ENCODE measurements at places on chromosomes 12 and 14.

DNA sequence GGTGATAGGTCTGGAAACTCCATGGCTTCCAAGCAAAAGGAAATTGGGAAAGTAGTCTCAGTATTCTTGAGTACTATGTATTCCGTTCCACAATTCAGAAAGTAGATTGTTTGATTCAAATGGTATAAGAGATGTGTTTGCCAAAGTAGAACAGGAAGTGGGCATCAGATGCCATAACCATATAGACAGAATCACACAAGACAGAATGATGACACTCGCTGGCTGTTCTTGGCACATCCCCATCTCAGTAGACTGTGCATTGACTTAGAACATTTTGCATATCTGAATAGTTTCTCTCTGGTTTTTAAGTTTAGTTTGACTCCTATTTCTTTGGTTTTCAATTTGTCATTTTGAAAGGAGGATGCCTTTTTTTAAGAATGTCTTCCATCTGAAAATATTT, 221.1 kb upstream of the RGS6 start:
- DNase-seq, result no peak

- no peak for DNase-seq
Measured at GRCh38 chr14:26400373-26400772, 197.5 kb downstream of the NOVA1 start.

- no peak for DNase-seq
Measured at GRCh38 chr14:102764220-102764671, 13.0 kb upstream of the TRAF3 start.

DNA sequence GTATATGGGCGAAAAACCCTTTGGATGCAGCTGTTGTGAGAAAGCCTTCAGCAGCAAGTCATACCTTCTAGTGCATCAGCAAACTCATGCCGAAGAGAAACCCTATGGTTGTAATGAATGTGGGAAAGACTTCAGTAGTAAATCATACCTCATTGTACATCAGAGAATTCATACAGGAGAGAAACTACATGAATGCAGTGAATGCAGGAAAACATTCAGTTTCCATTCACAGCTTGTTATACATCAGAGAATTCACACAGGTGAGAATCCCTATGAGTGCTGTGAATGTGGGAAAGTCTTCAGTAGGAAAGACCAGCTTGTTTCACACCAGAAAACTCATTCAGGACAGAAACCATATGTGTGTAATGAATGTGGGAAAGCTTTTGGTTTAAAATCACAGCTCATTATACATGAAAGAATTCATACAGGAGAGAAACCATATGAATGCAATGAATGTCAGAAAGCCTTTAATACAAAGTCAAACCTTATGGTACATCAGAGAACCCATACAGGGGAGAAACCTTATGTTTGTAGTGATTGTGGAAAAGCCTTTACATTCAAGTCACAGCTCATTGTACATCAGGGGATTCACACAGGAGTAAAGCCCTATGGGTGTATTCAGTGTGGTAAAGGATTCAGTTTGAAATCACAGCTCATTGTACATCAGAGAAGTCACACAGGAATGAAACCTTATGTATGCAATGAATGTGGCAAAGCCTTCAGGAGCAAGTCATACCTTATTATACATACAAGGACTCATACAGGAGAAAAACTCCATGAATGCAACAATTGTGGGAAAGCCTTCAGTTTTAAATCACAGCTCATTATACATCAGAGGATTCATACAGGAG, 21.4 kb downstream of the ZNF268 start:
- no peak for DNase-seq

DNA sequence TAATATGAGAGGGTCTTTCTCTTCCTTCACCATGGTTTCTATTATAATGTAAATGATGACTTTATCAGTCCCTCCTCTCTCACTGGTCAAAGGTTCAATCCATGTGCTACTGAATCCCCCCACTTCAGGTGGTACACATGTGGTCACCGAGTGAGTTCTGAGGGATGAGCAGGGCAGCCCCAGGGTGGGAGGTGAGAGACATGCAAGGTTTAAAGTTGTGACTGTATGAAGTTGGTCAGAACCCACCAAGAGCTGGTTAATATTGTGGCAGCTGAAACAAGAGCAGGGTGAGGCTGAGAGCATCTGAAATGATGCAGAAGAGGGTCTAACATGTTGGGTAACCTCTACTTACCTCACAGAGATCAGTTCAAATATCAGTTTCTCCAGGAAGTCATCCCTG, 444.7 kb upstream of the FBXO33 start:
- no peak for DNase-seq

DNA sequence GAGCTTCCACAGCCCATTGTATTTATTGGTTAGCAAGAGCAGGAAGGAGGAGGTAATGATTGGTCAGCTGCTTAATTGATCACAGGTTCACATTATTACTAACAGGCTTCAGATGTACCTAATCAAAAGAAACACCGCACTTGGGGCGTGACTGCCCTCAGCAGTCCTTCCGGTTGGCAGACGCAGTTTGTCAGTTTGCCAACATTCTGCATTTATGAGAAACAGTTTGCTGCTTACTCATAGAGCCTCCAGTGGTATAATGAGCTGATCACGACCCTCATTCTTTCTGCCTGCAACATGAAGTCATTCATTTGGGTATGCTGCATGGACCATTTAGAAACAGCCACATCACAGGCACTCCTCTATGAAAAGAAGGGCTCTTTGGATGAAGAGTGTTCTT, 42.5 kb upstream of the PPM1H start:
- no peak for DNase-seq

DNA sequence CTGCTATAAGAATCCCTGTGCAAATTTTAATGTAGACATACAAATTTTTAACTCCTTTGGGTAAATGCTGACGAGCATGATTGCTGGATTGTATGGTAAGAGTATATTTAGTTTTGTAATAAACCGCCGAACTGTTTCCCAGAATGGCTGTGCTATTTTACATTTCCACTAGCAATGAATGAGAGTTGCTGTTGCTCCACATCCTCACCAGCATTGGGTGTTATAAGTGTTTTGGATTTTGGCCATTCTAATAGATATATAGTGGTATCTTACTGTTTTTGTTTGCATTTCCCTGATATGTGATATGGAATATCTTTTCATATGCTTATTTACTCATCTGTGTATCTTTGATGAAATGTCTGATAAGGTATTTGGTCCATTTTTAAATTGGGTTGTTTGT, 23.7 kb downstream of the ETNK1 start:
- no peak for DNase-seq

GRCh38 chr14:53399057-53399456, 245.9 kb upstream of the DDHD1 start:
- no peak for DNase-seq

DNA sequence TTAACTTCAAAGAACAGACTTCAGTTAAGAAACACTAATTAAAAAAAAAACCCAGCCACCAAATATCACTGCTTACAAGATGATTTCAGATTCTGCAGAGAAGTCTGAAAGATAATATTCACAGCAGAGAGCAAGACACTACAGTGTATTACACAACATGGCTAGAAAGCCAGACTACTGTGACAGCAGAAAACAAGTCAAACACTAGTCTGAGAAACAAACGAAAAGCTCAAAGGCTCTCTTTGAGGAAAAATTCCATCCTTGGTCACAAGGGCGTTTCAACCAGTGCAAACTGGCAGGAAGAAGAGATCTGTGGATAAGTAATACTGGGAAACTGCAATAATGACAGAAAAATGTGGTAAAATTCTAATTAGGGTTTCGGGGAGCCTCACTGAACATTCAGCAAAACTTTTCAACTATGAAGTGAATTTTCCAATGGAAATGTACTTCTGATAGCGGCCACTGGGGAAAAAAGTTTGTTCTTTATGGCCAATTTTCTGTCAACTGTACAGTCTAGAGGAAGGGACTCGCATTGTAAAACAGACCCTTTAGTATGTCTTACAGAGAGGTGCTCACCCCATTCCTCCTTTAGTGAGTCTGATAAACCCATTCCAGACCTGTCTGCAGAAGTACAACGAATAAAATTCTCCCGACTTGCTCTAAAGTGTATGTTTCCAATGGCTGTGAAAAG, 50.4 kb downstream of the ACADS start:
- DNase-seq, result no peak

DNA sequence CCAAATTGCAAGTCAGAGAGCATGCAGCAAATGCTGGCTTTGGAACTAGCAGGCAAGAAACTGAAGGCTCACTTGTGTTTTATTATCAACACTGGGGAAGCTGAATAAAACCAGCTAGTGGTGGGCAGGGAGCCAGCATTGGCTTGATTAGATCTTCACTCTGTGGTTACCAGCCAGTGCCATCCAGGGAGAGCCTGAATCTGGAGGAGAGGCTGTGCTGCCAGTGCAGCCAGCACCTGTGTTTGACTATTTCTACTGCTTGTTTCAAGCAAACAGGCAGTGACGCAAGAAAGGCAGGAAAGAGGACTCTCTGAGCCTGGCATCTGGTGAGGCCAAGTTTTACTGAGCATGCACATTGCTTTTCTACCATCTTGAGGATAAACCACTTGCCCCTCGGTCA, 247.0 kb downstream of the PHLDA1 start:
- DNase-seq, result no peak

- no peak for DNase-seq
Measured at GRCh38 chr12:54561164-54561563, 11.8 kb downstream of the PDE1B start.

GRCh38 chr14:69004731-69005431, 25.8 kb upstream of the ACTN1 start:
- DNase-seq, result no peak

DNA sequence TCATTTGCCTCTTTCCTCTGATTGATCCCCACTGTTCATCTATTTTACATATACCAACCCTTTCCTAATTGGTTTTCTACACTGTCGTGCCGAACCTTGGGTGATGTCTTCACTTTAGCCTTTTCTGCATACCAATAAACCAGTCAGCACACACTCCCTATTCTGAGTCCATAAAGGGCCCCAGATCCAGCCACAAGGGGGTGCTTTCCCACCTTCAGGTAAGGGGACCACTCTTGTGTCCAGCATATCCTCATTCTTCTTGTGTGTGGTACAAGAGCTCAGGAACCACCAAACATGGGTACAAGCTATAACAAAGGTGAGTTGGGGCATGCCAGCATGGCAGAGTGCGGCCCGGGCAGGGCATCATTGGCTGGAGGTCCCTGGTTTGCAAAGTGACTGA, 859.8 kb downstream of the FSCB start:
- no peak for DNase-seq

- no peak for DNase-seq
Measured at GRCh38 chr12:113820309-113820708, 145.8 kb downstream of the RBM19 start.

- no peak for DNase-seq
Measured at GRCh38 chr12:94169495-94169894, 21.1 kb downstream of the PLXNC1 start.

- DNase-seq, result no peak
Measured at GRCh38 chr14:57502586-57503254, 9.1 kb upstream of the CCDC198 start.

Measured in vagina (tissue), 2 donors.